ENCODE measurements at places on chromosomes 12 and 14.

GRCh38 chr12:76778364-76778763 lies 14.4 kb downstream of the ZDHHC17 start:
- DNase-seq = no peak

DNA sequence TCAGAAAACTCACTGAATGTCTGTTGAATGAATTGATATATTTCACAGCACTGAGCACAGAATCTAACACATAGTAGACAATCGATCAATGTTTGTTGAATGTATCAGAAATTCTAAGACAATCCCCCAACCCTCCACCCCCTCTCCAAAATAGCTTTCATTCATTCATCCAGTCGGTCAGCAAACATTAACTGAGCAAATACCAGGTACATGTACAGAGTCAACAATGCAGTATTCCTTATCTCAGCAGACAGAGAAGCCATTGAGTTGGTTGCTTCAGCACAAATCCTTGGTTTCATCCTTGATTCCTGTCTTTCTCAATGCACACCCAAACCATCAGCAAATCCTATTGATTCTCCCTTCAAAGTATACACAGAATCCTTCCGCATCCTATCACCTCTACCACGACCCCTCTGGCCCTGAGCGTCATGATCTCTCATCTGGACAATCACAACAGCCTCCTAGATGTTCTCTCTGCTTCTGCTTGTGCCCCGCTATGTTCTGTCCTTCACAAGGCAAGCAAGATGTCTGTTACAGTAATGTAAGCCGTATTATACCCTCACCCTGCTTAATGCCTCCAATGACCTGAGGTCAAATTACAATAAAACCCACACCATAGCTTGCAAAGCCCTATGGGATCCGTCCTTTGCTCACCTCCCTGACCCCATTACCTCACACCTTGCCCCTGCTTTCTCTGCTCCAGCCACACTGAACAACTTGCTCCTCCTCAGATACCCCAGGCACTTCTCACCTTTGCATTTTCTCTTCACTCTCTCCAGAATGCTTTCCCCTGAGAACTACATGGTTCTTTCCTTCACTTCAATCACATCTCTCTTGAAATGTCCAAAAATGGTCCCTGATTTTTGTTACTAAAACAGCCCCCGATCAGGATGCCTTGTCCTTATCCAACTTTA lies 738.1 kb upstream of the TBX3 start:
- DNase-seq = no peak

DNA sequence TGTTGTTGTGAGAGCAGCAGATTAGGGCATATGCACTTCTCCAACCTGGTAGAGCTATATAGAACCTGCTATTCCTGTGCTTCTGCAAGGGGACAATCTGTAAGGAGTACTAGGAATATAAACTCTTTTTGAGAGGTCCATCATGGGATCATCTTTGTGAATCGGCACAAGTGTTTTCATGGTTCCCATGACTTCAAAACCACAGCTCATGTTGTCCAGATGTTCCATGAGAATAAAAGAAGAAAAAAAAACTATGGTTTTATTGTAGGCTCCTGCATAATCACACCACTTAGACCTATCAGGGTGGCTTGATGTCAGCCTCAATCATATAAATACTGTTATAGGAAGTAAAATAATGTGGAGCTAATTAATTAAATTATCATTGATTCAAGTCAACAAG lies 311.4 kb upstream of the ATP2B1 start:
- no peak for DNase-seq

DNA sequence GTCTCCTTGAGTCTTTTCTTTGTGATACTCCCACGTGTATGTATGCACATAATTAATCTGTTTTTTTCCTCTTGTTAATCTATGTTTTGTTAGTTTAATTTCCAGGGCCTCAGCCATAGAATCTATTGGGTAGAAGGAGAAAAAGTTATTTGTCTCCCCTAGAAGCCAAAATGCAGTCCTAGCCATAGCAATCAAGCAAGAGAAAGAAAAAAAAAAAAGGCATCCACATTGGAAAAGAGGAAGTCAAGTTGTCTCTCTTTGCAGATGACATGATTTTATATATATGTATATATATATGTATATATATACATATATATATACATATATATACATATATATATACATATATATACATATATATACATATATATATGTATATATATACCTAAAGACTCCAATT lies 25.4 kb upstream of the ETV6 start:
- peak; percentile 54 for DNase-seq

- no peak for DNase-seq
These were observed 16.3 kb downstream of the MARK3 start for GRCh38 chr14:103401223-103402214.

GRCh38 chr12:19644571-19644970 lies 205.3 kb downstream of the AEBP2 start:
- DNase-seq = no peak

DNA sequence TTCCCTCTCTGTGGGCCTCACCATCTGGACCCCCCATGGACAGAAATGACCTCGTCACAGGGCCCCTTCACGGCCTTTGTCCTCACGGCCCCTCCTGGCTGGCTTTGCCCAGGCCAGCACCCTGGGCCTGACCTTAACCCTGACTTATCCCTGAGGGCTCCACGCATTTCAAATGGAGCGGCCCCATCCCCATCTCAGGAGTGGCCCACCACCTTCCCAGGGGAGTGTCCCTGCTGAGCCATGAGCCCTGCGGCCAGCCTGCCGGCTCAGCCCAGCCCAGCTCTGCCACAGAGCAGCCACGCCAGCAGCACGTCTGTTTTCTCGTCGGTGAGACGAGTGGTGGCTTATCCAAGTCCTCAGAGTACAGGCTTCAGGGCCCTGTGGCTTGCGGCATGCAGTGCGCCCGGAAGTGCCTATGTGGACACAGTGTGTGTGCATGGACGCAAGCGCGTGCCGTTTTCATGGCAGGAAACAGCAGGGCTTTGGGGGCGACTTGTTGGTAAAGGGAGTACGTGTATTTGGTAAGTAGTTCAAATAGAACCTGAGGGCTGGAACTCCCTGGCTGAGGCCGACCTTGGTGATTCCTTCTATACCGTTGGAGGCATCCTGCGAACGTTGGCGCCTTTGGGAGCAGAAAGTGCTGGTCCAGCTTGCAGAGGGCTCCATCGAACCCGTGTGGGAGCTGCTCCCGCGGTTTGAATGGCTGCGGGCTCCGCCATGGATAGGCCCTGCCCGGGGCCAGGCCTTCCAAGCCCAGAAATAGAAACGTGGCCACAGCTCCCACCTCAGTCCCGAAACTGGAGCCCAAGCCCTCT lies 52.1 kb downstream of the LRCOL1 start:
- DNase-seq = peak; percentile 66

DNA sequence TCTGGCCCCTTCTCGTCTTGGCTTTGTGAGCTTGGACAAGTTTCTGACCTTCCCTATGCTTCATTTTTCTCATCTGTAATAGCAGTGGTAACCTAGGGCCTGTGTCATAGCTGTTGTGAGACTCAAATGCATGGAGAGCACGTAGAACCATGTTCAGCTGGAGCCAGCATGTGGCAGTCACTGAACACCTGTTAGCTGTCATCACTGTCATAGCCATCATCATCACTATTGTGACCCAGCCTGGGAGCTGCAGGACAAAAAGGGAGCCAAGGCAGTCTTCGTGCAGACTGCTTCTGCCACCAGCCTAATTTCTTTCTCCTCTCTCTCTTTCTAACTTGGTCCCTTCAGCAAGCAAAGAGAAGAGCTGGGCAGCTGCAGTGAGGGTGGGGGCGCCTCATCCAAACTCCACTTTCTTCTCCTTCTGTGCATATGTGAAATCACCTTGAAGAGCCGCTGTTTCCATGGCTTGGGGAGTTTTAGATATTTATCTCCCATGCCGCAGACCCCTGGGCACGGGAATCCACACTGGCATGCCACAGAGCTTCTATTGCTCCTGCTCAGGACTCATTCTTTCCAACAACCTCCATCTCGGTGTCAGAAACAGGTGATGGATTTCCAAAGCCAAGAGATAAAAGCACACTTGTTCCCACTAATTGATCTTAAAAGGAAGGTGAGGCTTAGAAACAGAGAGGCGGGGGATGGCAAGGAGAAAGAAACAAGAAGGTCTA lies 87.0 kb downstream of the SRRM4 start:
- DNase-seq = no peak

DNA sequence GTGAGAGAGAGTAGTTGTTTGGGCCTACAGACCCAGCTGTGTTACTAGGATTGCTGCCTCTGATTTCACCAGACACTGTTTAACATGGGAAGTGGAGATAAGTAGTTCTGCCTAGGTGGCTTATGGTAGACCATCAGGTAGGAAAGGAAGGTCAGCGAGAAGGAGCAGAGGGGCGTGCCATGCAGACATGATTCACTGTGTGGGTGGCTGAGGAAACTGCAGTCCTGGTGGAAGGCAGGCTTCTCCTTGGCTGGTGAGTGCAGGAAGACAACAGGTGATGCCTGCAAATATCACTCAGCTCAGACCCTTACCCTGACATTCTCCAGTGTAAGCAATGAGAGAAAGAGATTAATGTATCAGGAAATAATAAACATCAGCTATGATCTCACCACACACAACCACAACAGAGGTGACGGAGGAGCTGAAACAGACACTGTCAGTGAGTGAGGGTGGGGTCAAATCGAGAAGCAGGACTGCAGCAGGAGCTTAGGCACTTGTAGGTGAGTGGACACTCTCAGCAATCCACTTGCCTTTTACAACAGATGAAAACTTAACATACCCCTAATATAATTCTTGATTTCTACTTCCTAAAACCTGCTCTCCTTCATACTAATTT lies 2.1 kb upstream of the PRR4 start:
- no peak for DNase-seq

GRCh38 chr14:106291626-106292025 lies 765.2 kb downstream of the TMEM121 start:
- no peak for DNase-seq

DNA sequence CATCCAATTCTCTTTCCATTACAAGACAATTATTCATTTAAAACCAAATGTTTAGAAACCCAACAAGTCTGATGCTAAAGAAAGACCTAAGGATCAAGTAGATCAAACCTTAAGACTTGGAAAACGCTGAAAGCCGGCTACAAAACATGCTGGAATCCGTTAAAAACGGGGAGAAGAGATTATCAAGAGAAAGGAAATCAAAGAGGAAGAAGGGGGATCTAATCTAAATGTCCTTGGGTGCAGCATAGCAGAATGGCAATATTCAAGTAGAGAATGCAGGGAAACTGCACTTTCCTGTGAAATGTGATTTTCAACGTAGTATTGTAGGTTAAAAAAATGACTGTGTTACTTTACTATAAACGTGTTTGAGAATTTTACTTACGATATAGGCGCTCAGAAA lies 1.3 kb downstream of the PPP1R13B start:
- DNase-seq = no peak

- no peak for DNase-seq
These were observed 9.2 kb downstream of the ARHGEF25 start for GRCh38 chr12:57620245-57620935.

DNA sequence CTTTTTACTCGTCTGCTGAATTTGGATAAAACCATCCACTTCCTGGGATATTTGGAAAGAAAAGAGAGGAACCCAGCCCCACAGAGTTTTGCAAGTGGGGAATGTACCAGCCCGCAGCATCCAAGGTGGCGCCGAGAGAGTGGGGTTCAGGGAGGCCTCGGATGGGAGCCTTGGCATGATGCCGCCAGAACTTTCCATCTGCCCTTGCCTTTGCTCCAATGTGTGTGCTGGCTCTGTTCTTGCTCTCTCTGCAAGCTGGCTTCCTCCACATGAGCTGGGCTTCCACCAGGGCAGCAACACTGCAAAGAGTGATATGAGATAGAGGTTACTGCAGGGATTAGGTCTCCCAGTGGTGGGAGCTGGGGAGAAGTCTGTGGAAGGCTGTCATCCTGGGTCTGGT lies 6.6 kb upstream of the SERPINA12 start:
- DNase-seq = no peak

GRCh38 chr12:118055144-118055557 lies 5.8 kb downstream of the WSB2 start:
- DNase-seq = peak; percentile 91

GRCh38 chr12:113903381-113903863 lies 62.7 kb downstream of the RBM19 start:
- DNase-seq = no peak

GRCh38 chr12:6444031-6444430 lies 724 bp upstream of the CD27 start:
- DNase-seq = no peak

DNA sequence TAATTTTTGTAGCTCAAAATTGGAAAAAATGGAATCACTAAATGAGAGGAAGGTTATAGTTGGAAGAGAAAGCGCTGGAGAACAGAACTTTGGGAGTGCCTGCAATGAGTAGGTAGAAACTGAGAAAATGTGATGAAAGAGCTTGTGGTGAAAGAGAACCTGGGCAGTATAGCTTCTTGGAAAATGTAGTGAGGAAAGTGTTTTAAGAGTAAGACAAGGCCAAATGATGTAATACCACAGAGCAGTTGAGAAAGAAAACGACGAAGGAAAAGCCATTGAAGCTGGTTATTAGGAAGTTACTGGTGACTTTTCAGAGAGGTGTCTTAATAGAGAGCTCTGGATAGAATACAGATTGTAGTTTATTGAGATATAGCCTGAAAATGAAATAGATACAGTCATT lies 255.3 kb downstream of the AEBP2 start:
- DNase-seq = peak; percentile 68

GRCh38 chr12:102441077-102441596 lies 39.2 kb downstream of the IGF1 start:
- no peak for DNase-seq

GRCh38 chr14:66242001-66242400 lies 244.2 kb upstream of the CCDC196 start:
- DNase-seq = no peak

DNA sequence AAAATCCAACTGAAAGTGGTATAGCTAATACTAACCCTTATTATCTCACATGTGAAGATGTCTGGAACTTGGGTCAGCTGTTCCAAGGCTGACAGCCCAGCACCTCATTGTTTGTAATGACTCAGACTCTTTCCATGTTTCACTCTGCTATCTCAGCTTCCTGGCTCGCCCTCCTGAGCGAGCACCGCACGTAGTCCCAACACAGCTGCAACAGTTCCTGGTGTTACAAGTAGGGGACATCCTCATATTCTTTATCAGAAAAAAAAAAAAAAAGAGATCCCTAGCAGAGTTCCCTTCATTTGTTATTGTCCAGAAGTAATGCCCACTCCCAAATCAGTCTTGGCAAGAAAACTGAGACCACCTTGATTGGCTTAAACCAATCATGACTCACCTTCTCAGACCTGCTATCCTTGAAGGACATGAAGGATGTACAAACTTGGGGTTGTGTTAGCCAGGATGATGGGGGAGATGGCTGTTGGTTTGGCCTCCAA lies 92.5 kb downstream of the ADCK1 start:
- DNase-seq = no peak

- DNase-seq = no peak
These were observed 21.1 kb upstream of the PPP2R5E start for GRCh38 chr14:63564318-63564717.
